ENCODE measurements at places on chromosomes 6 and 20.

DNA sequence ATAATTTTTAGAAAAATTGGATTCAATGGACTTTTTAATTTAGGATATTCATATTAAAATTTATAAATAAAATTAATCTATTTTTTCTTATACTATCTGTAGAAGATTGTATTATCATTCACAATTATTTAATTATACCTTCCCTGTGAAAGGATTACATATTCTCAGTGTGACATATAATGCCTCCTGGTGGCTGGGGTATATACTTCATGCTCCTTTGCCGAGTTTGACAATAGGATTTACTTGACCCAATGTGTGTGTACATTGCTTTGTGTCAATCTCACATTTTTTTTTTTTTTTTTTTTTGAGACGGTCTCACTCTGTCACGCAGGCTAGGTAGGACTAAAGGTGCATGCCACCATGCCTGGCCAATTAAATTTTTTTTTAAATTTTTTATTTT is 230.0 kb upstream of the CHD6 start:
- DNase-seq: no peak

DNA sequence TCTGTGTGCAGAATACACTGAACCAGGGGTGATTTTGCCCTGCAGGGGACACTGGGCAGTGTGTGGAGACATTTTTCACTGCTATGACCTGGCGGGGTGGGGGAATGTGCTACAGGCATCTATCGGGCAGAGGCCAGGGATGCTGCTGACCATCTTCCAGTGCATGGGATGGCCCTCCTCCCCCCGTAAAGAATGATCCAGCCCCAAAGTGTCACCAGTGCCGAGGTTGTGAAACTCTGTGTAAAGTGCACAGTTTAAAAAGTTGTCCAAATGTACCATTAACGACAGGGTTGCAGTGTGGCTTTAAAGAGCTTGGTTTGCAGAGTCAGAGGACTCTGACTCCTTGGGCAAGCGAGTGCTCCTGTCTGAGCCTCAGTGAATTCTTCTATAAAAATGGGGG is 72.1 kb downstream of the SULF2 start:
- no peak for DNase-seq

DNA sequence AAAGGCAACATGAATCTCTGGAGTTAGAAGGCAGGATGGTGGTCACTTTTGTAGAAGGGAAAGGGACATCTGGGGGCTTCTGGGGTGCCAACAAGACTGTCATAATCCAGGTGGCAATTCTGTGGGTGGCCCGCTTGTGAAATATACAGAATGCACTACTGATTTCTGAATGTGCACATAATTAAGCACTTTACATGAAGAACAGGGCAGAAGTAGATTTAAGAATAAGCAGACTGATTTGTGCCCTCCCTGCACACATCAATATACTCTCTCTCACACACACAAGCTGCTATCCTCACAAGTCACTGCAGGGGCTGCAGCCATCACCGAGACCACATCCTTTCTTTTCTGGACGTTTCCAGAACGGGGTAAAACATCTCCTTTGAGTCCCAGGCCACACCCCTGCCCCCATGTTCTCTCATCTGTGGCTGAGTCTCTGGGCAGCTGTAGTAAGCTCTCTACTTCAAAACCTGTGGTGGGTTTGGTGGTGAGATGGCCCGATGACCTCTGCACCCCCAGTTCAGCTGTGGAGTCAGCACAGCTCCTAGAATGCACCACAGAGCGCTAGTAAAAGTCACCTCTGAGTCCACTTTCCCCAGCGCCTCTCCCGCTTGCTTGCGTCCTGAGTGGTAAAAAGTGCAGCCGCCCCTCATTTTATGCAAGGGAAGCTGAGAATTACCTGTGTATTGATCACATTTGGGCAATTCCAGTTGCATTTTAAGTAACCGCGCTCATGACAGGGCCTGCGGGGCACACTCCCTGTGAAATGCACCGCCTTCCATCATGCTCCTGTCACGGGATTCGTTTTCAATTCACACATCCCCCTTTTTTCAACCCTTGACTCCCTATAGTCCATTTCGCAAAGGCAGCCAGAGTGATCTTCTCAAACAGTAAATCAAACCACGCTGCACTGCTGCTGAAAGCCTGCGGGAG is 115.5 kb downstream of the NFATC2 start:
- DNase-seq: no peak

- DNase-seq: no peak
Observed at GRCh38 chr6:75546381-75546780, 52.8 kb upstream of the FILIP1 start.

- no peak for DNase-seq
Observed at GRCh38 chr6:39040080-39040673, 8.4 kb upstream of the GLP1R start.

GRCh38 chr6:119140196-119141140 is 62.0 kb upstream of the FAM184A start:
- DNase-seq: no peak

GRCh38 chr20:57465943-57466342 is 59.0 kb downstream of the CTCFL start:
- DNase-seq: no peak

DNA sequence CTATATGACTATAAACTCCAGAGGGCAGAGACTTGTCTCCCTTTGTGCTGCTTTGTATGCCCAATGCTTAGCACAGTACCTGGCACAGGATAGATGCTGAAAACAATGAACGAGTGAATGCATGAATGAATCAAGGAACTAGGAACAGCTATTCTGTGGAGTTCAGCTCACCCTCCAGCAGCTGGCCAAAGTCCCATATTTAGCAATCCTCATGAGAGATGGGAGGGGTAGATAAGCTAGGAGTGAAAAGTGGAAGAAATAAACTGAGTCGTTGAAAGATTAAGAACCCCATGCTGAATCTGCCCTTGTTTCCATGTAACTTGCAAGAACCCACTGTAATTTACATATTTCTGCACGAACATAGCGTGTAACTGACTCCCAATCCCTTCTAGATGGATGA is 106.5 kb downstream of the MAFB start:
- DNase-seq: no peak

DNA sequence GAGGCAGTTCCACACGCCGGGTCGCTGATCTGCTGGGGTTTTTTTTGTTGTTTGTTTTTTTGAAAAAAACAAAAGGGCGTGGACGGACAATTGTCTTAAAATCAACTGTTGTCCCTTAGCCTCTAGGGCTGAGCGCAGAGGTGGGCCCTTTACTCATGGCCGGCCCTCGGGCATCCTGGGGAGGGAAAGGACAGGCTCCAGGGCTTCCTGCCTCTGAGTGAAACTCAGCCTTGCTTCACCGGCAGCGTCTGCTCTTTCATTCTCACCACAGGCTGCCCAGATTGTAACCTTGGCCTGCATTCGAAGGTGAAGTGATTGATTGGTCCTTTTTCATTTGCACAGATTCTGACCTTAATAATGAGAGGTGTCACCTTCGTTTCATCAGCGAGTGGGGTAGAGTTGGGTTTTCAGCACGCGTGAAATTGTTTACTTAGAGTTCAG is 797 bp downstream of the SMIM13 start:
- DNase-seq: peak; percentile 22

Data from stimulated activated CD8-positive, alpha-beta memory T cell treated with anti-CD3 and anti-CD28 coated beads, Interleukin-2, amount 100 ng/mL, for 48 hours (primary cell).